ENCODE measurements at places on chromosomes 1 and 21.

- DNase-seq = no peak
Measured at GRCh38 chr1:226474443-226475141, 66.7 kb upstream of the PARP1 start.

DNA sequence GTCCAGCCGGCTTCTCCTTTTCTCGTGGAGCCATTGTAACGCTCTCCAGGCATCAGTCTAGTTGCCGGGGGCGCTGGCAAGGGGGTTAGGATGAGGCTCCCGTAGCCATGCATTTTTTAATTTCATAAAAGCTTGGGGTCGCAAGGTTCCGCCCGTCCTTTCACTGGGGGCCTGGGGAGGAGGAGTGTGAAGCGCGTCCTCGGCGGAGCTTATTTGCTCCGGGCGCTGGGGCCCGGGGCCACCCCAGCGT is 1.6 kb downstream of the ADGRL2 start:
- DNase-seq = no peak

DNA sequence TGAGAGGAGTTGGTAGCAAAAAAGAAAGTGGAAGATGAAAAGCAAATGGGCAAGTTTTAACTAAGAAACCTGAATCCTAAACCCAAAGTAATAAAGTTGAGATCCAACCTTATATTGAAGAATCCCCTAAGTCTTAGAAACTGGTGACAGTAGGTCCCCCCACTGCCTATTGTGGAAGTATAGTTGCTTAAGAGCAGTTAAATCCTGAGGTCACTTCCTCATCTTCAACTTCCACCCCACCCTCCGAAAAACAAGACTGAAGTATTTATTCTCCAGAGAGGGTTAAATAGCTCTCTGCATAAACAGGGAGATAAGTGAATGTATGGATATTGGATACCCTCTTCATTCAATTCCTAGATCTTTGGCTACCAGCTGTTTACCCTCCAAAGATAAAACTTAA is 3.3 kb upstream of the DSTYK start:
- no peak for DNase-seq

DNA sequence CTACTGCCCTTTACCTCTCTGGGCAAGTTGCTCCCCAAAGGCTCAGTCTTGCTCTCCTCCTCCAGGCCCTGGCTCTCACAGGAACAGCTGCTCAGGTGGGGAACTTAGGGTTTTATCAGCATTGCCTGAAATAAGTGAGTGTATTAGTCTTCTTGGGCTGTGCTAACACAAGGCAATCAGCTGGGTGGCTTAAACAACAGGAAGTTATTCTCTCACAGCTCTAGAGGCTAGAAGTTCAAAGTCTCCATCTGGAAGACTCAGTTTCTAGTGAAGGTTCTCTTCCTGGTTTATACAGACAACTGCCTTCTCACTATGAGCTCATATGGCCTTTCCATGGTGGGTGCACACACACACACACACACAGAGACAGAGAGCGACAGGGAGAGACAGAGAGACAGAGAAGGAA is 2.8 kb upstream of the CD1C start:
- no peak for DNase-seq

DNA sequence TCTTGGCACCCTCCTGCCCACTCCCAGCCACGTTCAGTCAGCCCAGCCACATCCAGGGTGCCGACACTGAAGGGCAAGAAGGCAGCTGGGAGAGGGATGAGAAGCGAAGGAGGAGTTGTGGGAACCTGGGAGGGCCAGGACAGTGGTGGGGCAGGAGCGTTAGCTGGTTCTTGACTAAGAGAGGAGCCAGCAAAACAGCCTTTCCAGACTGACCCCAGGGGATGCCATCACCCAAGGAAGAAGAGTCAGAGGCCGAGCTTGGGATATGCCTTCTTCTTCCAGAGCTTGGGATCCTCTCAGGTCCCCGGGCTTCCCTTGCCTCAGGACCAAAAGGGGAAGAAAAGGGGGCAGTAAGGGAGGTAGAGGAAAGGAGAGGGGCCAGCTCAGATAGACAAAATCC is 7.2 kb downstream of the INKA2 start:
- no peak for DNase-seq

DNA sequence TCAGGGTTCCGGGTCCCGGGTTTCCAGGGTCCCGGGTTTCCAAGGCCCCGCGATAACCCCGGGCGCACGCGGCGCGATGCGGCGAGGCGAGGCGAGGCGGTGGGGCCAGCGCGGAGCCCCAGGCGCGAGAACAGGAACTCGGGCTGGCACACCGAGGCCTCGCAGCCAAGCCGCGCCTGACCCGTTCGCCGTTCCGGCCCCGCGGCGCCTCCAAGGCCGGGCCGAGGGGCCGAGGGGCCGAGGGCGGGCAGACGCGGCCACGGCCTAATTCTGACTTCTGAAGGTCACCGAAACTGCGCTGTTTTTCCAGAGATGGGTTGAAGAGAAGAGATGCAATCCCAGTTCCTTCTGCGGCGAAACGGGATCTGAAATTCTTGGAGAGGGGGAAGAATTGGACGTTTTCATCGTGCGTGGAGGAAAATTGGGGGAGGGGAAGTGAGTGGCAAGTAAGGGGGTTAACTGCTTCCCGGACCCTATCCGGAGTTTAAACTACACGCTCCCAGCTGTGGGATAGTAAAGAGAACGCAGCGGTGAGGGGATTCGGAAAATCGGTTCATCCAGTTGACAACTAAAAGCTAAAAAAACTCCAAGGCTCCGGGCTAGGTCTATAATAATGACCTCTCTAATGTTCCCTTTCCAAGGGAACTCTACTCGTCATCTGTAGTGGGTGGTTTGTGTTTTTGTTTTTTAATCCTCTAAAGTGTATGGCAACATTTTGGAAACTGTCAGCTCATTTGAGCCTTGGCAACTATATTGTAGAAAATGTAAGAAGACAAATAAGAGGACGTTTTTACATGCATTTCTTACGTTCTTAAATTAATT is 8.2 kb downstream of the TBX15 start:
- DNase-seq = peak; percentile 17

DNA sequence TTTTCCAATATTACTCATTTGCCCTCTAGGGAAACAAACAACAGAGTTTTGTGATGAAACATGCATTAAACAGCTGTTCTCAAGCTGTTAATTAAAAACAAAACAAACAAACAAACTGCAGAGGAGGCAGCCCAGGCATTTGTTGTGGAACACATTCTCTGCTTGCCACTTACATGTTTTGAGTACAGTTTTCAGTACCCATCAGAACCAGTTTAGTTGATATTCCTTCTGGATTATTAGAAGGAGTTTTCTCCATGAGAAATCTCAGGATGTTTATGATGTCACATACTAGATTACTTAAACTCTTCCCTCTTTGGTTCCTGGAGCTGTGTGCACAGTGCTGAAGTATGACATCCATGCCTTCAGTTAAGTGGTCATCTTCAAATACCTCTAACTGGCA is at the start of gene OR2T6:
TSS of gene OR2T6 (plus strand) at position 301 of the 400 bp plus-strand sequence. CDS start 11,863 bp downstream, outside the sequence.
- no peak for DNase-seq

GRCh38 chr21:30942192-30942591 is 60.8 kb upstream of the KRTAP11-1 start:
- no peak for DNase-seq

DNA sequence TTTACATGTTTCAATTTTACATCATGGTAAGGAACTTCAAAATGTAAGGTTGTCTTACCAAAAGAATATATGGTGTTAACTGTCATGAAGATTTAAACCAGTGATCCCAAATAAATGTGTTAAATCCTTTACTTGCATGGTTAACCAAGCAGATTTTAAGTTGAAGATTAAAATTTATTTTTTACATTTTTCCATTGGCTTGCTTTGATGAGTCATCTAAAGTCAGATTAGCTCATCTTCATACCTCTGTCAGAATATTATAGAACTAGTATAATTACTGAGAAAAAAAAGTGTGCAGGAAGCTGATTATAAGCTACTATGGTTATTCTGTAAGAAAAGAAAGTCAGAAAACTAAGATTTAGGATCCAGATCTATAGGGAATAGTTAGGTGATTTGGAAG is 95.3 kb upstream of the DPH5 start:
- no peak for DNase-seq

DNA sequence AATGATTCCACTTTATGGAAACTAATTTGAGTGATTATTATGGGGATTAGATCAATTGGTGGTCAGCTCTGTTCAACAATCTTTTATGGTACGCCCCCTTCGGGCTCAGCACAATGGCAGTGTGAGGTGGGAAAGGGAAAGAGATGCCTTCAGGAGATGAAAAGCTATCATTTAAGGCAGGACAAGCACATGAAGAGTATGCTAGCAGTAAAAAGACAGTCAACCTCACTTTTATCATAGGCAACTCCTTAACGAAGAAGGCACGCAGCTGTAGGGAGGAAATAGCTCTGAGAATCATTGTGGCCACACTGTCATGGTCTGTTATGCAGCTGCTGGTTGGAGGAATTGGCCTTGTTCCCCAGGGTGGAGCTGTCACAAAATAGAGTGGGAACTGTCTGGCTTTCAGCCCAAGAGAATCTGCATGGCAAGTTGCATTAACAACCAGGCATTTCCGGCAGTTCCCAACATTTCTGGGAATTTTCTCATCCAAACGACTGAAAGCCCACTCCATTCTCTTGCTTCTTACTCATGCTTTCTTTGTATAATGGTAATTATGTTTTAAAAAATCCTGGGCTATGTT is 54.4 kb upstream of the BCL10 start:
- no peak for DNase-seq

- no peak for DNase-seq
Measured at GRCh38 chr1:104408268-104408667, 658.6 kb downstream of the AMY1C start.

GRCh38 chr21:42426424-42426823 is 22.7 kb downstream of the UBASH3A start:
- DNase-seq = peak; percentile 75

DNA sequence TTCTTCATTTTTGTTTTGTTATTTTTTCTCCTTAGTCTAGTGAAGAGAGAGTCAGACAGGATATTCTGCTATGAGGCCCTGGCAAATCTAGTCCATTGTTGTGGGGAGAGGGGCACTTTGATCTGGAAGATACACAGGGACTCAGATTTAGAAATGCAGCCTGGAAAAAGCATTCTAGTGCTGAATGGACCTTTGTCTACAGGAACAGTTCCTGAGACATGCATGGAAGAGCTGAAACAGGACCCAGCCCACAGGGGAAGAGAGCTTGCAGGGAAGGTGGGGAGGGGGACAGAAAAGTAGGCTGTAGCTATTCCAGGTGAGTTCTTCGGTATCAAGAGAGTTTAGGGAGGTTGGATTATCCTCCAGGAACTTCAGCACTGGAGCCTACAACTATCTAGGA is 98.5 kb downstream of the AKT3 start:
- no peak for DNase-seq

DNA sequence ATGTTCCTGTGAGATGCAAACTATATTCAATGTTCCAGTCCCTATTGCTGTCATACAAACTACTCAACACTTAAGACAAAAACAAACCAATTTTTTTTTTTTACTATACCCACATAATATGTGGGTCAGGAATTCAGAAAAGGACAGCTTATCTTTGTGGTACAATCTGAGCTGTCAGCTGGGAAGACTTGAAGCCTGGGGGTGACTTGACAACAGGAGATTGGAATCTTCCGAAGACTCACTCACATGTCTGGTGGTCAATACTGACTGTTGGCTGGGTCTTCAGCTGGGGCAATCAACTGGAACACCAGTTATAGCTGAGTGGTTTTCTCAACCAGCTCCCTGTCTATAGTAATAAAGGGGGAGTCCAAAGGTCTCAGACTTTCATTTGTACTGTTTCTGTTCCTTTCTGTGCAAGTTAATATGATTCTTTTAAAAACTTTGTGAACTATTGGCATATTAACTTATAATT is 81.7 kb upstream of the ATP1B1 start:
- DNase-seq = peak; percentile 66

GRCh38 chr1:209710093-209710492 is 5.4 kb downstream of the HSD11B1 start:
- peak; percentile 16 for DNase-seq

GRCh38 chr1:203690730-203691129 is 64.1 kb downstream of the ATP2B4 start:
- DNase-seq = no peak

- no peak for DNase-seq
Measured at GRCh38 chr1:230750986-230751625, 3.9 kb downstream of the CAPN9 start.

DNA sequence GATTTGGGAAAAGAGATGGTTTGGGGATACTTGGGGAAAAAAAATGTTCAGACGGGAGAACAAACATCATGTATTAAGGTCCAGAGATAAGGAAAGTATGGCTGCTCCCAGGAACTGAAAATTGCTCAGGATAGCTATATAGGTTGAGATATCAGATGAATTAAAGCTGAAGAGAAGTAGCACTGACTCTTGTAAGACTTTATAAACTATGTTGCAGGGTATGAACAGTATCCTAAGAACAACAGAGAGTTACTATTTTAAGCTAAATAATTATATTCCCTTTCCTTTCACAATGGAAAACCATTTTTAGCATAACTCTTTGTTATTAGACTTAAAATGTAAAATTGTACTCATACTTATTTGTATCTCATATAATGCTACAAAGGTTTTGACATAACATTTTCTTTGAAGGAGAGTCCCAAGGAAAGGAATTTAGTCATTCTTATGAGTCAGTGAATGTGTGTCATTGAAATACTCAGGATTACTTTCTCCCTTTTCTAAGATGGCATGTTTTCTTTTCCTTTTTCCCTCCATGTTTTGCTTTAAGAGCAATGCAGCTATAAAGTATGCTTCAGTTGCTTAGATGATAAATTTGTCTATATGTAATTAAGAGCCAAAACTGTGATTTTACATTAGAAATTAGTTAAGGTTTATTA is 139.4 kb upstream of the KIAA1614 start:
- no peak for DNase-seq

- DNase-seq = no peak
Measured at GRCh38 chr1:18512883-18513282, 32.2 kb downstream of the KLHDC7A start.

GRCh38 chr1:79325705-79326104 is 319.2 kb upstream of the ADGRL4 start:
- DNase-seq = no peak

GRCh38 chr1:59146056-59146455 is 150.8 kb upstream of the FGGY start:
- DNase-seq = no peak

DNA sequence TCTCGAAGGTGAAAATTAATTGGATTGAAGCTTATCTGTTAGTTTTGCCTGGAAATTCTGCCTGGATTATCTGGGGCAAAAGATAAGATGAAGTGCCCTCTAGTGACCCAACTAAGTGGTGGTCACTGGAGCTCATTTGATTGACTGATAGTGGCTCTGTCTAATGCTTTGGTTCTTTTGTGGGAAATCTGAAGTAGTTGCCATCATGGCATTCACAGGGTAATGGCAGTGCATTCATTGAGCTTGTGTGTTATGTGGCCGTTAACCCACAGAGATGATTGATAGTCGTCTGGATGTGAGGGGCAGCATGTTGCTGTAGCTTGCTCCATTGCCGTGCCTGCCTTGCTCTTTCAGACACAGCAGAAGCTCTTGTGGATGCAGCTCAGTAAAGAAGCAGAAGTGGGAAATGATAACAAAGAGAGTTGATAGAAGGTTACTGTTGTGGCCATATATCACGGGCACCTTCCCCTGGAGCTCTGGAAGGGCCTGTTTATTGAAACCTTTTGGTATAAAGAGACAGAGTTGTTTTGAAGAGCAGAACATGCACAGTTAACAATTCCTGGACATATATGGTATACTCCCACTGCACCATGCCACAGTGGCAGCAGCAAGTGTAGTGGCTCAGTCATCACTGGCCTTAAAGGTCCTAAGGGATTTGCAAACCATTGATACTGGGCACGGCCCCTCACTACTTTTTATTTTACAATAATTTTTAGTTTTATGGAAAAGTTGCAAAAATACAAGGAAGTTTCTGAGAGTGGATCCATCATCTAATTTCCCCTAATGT is 42.0 kb downstream of the CXADR start:
- no peak for DNase-seq

- DNase-seq = no peak
Measured at GRCh38 chr1:40734882-40735628, 43.6 kb downstream of the NFYC start.

Data from GM13977 (cell line).